C1 segment of cervical spinal cord (tissue), 14 donors: ENCODE measurements at places on chromosomes 3 and 15.

- DNase-seq: no peak
Measured at GRCh38 chr15:85973584-85974347, 105.9 kb upstream of the AGBL1 start.

DNA sequence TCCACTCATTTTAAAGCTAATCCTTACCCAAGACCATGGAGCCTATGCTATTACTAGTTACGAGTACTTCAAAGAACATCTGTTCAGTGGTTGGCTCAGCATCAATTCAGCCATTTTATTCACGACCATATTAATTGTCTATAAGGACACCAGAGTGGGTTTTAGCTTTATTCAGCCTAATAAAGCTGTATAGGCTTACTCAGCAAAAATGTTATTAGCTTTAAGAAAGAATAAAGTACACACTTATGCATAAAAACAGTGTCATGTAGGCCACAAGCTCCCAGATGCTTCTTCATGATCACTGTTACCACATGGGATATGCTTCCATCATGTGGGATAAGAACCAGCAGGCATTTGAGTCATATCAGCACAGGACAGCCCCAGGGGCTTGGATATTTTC, 87.4 kb upstream of the GPR149 start:
- no peak for DNase-seq

- no peak for DNase-seq
Measured at GRCh38 chr3:69364354-69364753, 21.5 kb downstream of the FRMD4B start.

DNA sequence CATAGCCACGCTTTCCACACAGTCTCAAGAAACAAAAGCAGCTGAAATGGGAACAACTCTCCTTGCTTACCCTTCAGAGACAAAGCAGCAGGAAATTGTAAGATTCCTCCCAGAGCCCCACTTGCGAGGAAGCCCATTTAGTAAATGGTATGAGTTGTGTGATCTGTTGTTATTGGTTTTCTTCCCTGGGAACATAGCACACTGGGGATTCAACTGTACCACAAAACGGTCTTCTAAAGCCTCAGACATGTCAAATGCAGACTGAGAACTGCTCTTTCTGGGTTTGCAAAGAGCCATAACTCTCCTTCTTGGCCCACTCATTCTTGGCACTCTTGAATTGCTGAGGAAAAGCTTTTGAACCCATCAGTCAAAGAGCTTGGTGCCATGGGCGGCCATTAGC, 101.0 kb upstream of the COL8A1 start:
- DNase-seq: no peak

GRCh38 chr15:43439268-43439667, 53.7 kb downstream of the TP53BP1 start:
- no peak for DNase-seq

- no peak for DNase-seq
Measured at GRCh38 chr3:5756443-5756842, 568.9 kb downstream of the EDEM1 start.

DNA sequence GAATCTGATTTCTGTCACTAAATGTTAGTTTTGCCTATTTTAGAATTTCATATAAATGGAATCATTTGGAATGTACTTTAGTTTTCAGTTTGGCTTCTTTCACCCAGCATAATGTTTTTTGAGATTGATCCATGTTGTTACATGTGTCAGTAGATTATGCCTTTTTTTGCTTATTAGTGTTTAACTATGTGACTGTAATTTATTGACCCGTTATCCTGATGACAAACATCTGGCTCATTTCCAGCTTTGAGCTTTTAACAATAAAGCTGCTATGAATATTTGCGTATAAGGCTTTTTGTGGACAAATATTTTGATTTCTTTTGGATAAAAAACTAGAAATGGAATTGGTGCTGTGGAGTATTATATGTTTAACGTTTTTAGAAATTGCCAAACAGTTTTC, 254.5 kb upstream of the CFAP20DC start:
- DNase-seq: no peak

GRCh38 chr15:62845241-62846126, 197.1 kb upstream of the TPM1 start:
- no peak for DNase-seq

DNA sequence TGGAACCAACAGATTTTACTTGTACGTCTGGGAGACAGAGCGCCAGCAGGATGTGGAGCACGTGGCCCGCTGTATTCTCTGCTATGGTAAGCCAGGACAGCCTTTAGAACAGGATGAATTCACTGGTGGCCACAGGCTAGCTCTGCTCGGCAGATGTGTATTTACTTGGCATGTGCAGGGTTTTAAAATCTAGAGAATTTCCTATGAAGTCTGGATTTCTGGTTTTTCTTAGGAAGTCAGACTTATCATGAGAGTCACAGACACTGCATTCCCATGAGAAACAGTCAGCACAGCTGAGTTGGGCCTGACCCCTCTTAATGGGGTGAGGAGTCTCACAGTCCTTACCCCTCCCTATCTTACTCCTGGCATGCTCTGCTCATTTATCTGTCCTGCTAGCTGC, 84.6 kb upstream of the COL6A5 start:
- no peak for DNase-seq

DNA sequence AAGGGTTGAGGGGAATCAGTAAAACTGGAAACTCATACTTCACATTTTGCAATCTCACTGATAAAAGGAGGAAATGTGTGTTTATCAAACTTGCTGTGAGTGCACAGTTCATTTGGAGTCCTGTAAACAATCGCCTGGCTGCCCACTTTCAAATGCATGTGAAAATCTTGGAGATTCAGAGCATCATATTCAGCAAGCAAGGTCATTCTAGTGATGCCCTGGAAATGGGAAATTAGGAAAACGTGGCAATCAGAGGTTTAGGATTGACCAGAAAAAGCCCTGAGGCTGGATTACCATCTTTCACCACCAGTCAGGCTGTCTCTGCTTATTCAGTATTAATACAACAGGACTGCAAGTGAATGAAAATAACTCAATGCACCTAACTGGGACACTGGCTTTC, 23.9 kb downstream of the DPH6 start:
- no peak for DNase-seq

DNA sequence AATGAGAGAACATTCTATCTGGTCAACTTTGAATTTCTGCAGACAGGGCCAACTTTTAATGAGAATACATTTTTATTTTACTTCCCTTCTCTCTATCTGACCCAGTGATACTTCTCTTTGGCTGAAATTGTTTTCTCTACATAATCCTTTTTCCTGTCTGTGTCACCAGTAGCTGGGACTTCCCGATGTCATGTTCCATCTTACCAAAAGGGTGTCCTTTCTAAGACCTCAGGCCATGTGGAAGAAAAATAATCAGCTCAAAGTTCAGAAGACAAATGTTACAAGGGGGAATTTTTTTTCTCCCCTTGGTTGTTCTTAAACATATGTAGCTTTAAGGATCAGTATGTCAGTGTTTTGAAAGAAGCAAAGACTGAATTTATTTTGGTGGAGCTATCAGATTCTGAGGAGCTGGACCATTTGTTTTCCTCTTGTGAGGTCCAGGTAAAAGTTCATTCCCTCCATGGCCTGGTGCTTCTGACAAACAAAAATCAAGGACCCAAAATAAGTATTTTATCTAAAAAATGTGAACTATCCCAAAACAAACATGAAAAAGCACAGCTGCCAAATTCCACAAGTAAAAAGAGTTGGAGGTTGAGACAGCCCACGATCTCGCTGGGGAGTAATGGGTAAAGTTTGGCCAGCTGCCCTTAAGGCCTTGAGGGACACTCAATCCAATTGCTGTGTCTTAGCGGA, 859.4 kb upstream of the NR2F2 start:
- DNase-seq: no peak

GRCh38 chr3:190097617-190098016, 23.1 kb downstream of the P3H2 start:
- no peak for DNase-seq

GRCh38 chr3:27252646-27253045, 116.5 kb downstream of the NEK10 start:
- no peak for DNase-seq

GRCh38 chr15:23467110-23467600, 20.1 kb upstream of the GOLGA6L2 start:
- DNase-seq: no peak

GRCh38 chr3:119352863-119353527, 58.8 kb downstream of the ARHGAP31 start:
- DNase-seq: no peak

DNA sequence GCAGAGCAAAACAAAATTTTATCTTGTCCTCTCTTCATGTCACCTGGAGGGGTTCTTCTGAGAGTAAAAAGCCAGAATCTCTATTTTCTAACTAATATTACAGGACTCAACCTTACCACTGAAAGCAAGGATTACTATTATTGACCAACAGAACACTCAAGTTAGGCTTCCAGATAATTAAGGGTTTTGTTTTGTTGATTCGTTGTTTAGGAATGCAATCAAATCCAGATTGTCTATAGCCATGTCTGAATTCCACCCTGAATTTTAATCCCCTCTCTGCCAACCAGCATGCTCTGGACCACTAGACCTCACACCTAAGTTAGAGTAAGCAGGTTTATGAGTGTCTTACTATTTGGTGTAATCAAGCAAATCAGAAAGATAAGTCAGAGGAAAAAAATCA, 90.7 kb downstream of the PEAK1 start:
- DNase-seq: no peak

GRCh38 chr3:54543446-54543845, 384.4 kb downstream of the LRTM1 start:
- DNase-seq: no peak
